ENCODE measurements at places on chromosomes 3 and 15. TPM values are rescaled to one million over a fixed set of nuclear protein-coding genes. Genes with fewer than 3 reads are reported as not detected.
A peak's percentile ranks its signal among the peaks of the same experiment; 100 is the strongest.

TEX9 gene
- total RNA-seq, result 27.4 TPM

DNA sequence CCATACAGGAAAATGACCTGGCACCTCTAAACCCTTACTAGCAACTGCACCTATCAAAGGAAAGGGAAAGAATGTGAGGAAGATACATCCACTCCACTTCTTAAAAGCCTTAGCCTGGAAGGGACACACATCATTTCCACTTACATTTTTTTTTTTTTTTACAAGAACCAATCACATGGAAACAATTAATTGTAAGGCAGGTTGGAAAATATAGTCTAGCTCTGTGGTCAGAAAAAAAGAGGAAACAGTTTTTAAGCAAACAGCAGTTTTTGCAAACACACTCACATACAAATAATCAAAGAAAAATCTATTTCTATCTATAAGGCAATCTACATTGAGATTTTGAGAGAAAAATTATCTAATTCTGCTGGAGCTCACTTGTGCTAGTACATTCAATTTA is 98.9 kb upstream of the SPRED1 start:
- DNase-seq, result no peak

DNA sequence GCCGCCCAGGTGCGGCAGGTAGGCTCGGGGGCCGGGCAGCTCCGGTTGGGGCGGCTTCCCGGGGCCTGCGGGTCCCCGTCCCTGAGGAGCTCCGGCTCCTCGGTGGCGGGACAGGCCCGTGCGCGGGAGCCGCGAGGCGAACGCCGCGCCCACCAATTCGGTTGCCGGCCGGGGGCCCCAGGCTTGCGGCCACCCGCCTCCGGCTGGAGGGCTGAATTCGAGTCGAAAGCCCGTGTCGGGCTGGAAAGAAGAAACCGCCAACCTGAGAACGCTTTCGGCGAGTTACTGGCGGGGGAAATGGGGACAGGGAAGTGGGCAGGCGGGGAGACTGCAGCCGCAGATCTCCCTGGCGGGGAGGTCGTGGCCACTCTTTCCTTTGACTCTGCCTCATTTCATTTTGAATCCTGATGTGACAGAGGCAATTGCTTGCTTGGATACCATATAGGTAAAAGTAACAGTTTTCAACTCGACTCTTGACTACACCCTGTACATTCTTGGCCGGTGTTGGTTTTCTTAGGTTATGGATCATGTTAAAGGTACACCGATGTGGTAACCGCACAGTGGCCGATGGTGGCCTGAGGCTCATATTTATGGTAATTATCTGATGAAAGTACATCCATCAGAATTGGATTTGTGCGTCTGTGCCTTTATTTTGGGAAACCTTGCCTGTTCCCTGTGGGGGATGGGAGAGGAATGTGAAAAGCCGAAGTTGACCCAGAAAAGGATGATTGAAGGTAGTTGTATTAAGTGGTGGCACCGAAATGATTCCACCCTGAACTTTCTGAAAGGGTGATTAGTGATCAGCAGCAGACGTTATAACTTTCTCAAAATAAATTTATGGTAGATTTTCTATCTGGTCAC is 1.7 kb downstream of the B3GNT5 start:
- no peak for DNase-seq

CCDC39 gene
- total RNA-seq, result not detected

DNA sequence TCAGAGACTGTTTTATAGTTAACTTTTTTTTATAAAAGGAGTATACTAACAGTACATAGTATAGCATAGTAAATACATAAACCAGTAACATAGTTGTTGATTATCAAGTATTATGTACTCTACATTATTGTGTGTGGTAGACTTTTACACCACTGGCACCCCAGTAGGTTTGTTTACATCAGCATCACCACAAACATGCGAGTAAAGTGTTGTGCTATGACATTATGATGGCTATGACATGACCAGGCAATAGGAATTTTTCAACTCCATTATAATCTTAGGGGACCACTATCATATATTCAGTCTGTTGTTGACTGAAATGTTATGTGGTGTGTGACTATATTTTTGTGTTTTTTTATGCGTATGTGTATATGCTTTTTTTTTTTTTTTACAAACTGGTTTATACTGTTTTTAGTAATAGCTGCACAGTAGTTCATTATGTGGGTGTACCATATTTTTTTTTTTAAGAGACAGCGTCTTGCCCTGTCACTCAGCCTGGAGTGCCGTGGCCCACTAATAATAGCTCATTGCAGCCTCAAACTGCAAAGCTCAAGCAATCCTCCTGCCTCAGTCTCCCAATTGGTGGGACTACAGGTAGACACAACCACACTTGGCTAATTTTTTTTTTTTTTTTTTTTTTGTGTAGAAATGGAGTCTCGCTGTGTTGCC is 1.9 kb downstream of the CAPN7 start:
- no peak for DNase-seq

- DNase-seq, result peak; percentile 71
Measured at GRCh38 chr15:101258238-101259144, 6.6 kb upstream of the CHSY1 start.

FBXO40 gene
- total RNA-seq, result not detected

MYO9A gene
- total RNA-seq, result 39.6 TPM

DNA sequence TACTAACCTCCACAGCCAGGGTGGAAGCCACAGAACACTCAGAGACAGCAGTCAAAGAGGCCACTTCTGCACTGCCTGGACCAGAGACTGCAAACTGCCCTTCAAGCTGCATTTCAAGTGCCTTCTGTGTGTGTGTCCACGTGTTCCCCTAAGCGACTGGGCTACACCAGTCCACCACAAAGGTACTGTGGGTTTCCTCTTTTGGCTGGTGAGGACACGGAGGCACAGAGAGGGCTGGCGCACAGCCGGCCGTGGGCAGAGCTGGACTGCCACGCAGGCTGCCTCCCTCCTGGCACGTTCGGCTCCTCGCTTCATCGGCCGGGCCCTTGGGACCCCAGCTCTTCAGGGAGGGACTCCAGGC is 60.9 kb downstream of the MGLL start:
- DNase-seq, result no peak

- peak; percentile 49 for DNase-seq
Measured at GRCh38 chr3:13657660-13658435, 108.9 kb downstream of the FBLN2 start.
